Stimulated activated CD4-positive, alpha-beta T cell treated with anti-CD3 and anti-CD28 coated beads, Interleukin-2, amount 100 ng/mL, for 48 hours (primary cell): ENCODE measurements at places on chromosomes 3 and 15.

GRCh38 chr3:24185738-24186384 is 240.8 kb downstream of the NR1D2 start:
- DNase-seq: peak; percentile 7

- no peak for DNase-seq
Observed at GRCh38 chr15:71278989-71279756, 163.9 kb downstream of the THSD4 start.

DNA sequence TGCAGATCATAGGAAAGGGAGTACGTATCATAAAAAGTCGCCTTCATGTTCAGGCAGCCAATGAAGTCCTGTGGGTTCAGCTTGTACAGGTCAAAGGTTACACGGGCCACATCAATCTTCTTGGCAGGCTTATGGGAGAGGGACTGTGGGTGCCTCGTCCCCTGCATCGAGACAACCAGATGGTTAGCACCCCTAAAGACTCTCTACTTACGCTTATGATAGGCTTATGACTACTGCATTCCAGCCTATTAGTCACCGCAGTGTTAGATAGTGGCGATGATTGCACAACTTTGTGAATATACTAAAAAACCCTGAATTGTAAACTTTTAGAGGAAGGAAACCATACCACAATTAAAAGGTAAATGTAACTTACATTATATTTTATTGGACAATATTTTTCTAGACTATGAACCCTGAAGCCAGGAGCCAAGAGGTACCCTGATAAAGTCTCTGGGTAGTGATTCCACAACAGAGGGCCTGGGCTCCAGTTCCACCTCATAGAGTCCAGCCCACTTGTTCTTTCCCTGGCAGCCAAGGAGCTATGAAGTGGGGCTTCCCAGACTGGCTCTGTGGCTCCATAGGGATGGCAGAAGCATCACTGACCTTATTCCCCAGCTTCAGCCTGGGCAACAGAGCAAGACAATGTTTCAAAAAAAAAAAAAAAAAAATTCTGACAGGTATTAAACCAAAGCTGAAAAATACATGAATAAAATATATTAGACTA is 2.5 kb upstream of the FANCD2 start:
- no peak for DNase-seq

DNA sequence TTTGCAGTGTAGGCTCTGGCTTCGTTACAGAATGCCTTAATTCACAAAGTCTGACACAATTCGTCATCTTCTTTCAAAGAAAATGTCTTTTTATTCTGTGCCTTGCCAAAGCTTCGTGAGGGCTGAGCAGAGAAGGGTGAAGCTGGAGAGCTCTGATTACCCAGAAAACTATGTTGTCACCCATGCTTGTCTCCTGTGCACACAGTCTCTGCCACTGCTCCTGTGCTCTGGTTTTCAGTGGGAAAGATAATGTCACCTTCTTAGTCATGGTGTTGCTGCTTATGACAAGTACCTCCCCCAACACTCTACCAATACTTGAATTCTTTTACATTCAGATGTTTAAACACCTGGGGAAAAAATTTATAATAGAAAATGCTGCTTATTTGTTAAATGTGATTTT is 509.2 kb upstream of the GRM7 start:
- no peak for DNase-seq

GRCh38 chr15:94001255-94001801 is 230.0 kb upstream of the MCTP2 start:
- no peak for DNase-seq
